ENCODE measurements at places on chromosomes 4 and X.

GRCh38 chr4:97003715-97004114 is 1139.6 kb downstream of the STPG2 start:
- DNase-seq, result no peak

DNA sequence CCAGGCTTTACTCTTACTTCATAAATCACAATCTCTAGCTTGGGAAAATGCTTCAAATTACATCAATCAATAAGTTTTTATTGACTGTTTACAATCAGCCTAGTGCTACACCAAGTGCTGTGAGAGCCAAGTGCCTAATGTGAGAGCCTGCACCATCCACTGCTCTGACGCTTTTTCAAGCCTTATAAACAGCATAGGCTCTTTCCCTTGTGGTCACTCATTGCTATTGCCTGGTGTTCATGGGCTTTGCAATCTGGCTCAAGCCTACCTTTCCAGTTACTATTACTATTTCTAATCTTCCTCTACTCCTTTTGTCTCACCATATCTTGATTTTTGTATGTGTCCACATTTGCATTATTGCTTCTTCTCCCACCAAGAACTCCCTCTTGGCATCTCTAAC is 77.0 kb downstream of the REELD1 start:
- no peak for DNase-seq

DNA sequence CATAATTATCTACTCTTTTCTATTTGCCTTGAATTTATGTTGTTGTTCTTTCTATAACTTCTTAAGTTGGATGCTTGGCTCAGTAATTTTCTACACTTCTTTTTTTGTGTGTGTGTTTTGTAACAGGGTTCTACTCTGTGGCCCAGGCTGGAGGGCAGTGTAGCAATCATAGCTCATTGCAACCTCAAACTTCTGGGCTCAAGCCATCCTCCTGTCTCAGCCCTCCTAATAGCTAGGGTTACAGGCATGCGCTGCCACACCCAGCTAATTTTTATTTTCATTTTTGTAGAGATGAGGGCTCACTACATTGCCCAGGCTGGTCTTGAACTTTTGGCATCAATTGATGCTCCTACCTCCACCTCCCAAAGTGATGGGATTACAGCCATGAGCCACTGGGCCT is 20.7 kb upstream of the UCHL1 start:
- DNase-seq, result no peak

- DNase-seq, result no peak
Observed at GRCh38 chr4:145486603-145487002, 5.0 kb downstream of the SMAD1 start.

DNA sequence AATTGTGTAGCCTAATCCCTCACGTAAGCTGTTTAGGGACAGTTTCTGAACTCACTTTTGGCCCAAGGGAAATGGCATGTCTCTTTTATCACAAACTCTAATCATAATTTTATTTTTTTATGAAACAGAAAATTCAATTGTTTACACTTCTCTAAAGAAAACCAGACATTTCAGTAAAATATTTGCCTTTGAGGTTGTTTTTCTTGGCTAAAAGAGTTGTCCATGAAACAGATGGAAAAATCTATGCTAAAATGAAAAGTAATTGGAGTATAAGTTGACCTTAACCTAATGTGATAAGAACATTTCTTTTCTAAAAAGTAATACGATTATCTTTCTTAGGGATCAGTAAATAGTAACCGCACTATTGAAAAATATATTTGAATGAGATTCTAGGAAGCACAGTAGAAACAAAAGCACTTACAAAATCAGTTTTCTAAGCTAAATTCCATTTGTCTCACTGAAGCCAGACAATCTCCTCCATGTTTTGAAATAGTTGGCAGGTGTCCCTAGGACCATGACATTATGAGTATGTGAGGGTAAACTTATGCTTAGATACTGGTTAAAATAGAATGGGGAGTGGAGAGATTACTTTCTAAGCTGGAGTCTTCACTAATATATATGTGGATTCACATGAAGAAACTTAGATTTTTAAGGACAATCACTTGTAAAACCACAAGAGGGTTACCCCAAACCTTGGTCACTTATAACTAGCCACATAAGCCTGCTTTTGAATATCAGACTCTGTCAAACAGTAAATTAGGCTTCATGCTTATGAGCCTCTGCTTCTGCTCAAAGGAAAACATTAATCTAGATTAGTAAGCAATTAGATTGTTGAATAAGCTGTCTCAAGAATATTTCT is 20.1 kb upstream of the TET2 start:
- DNase-seq, result no peak

DNA sequence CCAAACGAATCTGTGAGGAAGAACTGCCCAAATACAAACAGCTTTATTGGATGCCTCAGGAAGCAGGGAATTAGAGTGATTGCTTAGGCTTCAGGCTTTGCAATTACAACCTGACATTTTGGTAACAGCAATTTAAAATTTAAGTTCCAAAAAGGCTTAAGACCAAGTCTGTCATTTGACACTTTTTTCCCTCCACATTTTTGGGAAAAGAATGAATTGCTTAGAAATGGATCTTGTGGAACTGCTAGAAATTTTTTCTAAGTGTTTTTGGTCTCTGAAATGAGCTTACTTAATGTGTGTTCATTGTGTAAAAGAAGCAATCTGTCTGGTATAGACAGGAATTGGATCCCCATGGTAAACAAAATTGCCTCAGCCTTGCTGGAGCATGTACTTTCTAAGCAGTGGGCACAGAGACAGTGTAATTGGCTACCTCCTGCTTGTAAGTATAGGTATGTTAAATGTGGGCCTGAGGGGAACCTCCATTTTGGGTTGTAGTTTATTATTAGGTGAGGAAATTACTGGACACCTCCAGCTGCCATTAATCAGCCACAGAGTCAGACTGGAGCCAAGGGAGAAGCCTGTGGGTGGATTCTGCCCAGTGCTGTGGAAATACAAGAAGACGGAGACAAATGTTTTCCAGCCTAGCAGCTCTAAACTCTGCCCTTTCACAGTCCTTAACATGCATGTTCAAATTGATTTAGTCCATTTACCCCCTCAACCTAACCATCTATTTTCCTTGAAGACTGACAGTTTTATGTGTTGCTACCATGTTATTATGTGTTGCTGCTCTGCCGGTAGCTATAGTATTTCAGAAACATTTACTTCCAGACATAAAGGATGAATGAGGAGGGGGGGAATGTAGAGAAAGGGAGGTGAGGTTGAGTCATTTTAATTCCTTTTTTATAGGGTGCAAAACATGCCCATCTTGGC is 473.0 kb downstream of the SPRY1 start:
- DNase-seq, result no peak

GRCh38 chr4:183182873-183183725 is 84.0 kb downstream of the WWC2 start:
- DNase-seq, result no peak

- no peak for DNase-seq
Observed at GRCh38 chrX:39156051-39156450, 354.8 kb downstream of the MID1IP1 start.

GRCh38 chr4:94221916-94222315 is 14.3 kb downstream of the SMARCAD1 start:
- no peak for DNase-seq

DNA sequence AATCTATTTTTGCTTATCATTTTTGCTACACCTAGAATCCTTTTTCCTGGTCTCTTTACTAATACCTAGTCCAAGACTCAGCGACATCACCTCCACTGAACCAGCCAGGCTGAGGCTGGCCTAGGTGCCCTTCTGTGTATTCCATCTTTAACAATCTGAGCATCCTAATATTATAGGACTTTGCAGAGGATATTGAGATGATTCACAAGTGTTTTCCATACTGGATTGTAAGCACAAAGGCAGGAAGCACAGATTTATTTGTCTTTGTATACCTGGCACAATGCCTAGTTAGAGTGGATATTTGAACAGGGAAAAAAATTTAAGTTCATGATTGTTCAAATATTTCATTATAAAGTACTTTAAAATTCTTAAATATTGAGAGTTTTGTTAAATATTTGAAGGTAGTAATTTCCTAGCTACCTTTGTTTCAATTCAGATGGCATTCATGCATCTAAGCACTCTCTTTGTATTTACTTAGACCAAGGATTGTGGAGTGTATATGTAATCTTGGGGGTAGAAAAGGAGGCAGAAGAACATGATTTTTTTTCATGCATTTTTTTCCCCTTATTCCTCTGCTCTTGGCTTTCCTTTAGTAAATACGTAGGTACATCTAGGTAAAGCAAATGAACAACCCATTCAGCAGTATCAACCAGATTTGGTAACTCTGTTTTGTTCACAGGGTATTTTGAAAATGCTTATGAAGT is 18.4 kb downstream of the SMARCA5 start:
- DNase-seq, result no peak

GRCh38 chr4:62816566-62816965 is 1592.7 kb downstream of the TECRL start:
- DNase-seq, result no peak

- DNase-seq, result no peak
Observed at GRCh38 chr4:188043154-188043553, 47.6 kb downstream of the ZFP42 start.

- DNase-seq, result no peak
Observed at GRCh38 chrX:2474963-2475726, 25.6 kb downstream of the DHRSX start.

DNA sequence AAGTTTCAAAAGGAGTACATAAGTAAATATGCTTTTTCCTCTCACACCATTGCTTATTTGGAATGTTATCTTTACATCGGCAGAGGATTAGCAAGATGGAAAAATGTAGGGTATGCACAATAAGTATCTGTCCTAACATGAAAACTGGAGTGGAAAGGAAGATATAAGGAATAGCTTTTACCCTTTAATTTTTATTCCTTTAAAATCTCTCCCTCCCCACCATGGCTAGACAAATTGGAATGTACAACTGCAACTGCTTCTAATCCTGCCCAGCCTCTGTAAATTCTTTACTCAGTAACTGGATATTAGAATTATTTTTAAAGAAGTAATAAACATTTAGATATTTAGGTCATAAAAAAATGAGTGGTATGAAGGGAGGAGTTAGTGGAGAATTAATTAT is 171.5 kb downstream of the PCDH18 start:
- no peak for DNase-seq

DNA sequence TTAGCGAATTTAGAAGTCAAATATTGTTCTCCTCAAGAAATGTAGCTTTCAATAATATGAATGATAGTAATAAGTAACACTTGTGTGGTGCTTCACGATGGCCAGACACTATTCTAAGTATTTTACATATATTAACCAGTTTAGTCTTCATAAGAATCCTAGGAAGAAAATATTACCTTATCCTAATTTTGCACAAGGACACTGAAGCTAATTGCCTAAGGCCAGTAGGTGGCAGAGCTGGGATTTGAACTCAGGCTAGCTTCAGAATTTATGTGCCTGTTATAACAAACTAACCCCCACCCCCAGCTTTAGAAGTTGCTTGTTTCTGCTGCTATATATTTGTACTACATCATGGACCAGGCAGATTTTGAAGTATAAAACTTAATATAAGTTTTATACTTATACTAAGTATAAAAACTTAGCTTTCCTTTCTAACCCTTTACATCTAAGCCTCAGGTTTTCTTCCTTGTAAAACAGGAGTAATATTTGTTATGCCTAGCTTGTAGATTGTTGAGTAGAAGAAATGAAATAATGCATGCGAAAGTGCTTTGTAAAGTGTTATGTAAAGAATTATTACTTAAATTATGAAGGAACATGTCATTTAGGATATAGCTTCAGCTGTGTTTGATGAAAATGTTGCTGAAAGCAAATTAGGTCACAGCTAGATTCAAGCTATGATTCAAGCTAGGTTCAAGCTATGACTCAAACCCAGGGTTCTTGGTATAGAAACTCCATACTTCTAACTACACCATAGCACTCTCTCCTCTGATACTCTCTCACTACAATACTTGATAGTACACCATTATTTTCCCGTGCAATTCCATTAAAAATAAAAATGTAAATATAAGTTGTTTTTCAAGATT is 4.2 kb upstream of the CDS1 start:
- DNase-seq, result no peak

GRCh38 chrX:2548711-2549423 is 48.1 kb upstream of the DHRSX start:
- no peak for DNase-seq

DNA sequence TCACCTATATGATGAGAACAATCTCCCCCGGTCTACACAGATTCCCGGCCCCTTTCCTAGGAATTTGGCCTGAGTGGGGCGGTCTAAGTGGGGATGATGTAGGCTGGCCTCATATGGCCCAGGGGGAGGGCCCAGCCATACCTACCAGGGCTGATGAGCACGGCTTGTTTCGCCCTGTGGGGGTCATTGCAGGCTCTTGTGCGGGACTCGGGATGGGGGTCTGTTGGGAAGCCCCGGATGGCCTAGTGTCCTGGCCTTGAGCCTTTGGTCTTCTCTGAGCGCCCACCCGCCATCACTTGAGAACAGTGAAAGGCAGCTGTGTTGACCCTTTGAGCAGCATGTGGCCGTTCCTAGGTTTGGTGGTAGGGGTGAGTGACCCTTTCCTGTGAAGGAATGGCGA is 4.8 kb upstream of the CTAG2 start:
- DNase-seq, result no peak

Data from activated CD4-positive, CD25-positive, alpha-beta regulatory T cell (primary cell).